NCI-H526 treated with DMSO at 0.1 percent for 48 hours (cell line): ENCODE measurements at places on chromosomes 5 and 9.
A peak's percentile ranks its signal among the peaks of the same experiment; 100 is the strongest.

DNA sequence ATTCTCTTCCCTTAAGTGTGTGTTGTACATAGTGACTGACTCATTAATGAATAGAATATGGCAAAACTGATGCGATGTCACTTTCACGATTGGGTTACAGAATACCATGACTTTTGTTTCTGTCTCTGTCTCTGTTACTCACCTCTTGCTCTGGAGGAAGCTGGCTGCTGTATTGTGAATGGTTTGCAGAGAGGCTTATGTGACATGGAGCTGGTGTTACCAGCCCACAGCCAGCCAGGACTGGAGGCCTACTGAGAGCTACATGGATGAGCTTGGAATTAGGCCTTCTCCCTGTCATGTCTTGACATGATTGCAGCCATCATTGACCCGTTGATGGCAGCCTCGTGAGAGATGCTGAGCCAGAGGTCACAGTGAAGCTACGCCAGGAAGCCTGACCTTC is 161.9 kb downstream of the TAF11L14 start:
- DNase-seq = no peak

DNA sequence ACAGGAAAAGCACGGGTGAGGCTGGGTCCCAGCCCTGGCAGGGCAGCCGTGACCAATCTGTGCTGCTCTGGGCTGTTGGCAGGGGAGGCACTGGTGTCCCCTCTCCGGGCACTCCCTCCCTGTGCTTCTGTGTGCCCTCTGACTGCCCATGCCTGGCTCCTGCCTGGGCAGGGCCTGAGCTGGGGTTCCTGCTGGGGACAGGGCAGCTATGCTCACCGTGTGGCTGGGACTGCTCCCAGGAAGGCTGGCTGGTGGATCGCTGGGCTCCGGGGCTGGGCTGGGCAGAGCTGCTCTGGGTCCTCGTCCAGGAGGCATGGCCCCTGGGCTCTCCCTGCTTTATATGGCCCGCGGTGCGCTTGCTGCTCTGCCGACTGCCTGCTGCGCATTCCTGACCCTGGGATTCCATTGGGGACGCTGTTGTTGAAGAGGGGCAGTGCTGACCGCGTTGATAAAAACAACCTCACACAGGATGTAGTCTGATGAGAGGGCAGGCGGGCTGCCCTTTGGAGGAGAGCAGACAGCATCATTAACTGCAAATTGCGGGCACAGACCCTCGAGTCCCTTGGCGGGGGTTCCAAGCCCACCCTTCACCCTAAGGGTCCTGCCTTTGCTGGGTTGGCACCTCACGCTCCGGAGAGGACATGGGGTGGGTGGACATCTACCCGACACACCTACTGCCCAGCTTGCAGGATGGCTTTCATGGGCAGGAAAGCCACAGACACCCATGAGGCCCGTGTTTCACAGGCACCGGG is 955 bp downstream of the QRFP start:
- no peak for DNase-seq

GRCh38 chr5:86880785-86881492 is 263.2 kb downstream of the COX7C start:
- peak; percentile 65 for DNase-seq

DNA sequence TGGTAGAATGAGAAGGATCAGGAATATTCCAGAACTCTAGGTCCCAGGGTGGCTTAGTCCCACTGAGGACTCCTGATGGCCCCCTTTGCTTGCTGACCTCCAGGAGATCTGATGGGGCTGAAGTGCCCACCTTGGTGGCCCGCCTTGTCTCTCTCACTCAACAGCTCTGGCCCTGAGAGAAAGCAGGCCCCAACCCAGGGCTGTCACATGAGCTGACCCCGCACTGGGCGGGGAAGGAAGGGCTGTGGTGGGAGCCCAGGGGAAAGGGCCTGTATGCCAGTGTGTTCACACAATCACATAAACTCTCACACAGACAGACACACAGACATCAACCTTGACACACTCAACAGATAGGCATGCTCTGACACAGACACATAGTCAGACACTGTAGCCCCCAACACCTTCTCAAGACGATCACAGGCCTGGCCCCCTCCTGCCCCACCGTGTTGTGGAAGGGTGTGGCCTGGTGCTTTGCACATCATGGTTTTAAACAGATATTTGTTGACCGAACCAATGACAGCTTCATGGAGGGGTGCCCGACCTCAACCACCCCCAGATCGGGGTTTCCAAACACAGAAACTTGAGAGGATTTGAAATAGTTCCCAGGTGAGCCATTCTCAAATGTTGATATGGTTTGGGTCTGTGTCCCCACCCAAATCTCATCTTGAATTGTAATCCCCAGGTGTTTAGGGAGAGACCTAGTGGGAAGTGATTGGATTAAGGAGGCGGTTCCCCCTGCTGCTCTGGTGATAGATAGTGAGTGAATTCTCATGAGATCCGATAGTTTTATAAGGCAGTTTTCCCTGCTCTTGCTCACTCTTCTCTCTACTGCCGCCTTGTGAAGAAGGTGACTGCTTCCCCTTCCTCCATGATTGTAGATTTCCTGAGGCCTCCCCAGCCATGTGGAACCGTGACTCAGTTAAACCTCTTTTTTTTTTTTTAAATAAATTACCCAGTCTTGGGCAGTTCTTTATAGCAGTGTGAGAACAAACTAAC is 48.5 kb upstream of the HAND1 start:
- no peak for DNase-seq

- no peak for DNase-seq
Observed at GRCh38 chr5:134708301-134708700, 30.0 kb upstream of the CAMLG start.

DNA sequence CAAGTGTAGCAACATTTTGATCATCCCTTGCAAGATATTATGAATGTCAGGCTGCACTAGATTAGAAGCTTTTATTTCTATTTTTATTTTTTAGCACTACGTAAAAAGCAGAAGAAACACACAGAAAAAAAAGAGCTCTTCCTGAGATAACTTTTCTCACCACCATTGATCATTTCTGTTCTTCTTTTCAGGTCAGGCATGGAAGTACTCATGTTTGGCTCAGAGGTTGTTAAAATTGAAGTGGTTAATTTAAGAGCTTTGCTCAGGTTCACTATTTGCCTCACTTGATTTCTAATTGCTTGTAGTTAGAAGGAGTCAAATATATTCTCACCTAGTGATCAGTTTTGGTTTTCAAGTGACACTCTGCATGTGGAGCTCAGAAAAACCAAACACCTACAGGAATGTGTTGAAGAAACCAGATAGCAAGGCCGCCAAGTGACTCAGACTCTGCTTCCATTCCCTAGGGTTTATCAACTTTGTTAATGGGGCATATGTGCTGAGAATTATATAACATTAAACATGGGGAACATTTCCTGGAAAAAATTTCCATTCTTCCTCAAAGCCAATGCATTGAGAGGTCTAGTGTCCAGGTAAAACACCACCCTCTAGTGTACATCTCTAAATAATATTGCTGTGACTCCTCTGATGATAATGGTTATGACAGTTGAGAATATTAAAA is 679.8 kb downstream of the CETN3 start:
- DNase-seq = no peak

- no peak for DNase-seq
Observed at GRCh38 chr5:168752416-168753190, 173.4 kb upstream of the PANK3 start.

DNA sequence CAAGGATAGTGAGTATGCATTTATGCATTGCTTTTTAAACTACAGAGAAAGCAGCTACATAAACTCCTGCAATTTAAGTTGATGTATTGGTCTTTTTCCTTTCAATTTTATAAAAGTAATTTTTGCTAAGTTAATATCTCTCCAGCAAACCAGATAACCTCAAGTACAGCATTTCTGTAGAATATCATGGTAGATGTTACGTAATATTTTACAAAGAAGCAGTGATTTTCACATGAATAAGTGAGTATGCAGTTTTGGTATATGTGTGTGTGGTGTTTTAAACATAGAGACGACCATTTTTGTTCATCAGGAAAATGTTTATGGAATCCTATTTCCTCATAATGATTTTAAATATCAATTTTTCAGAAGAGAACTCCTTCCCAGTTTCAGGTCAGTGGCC is 118.9 kb downstream of the INSYN2B start:
- no peak for DNase-seq

- DNase-seq = no peak
Observed at GRCh38 chr9:277601-278295, 63.1 kb downstream of the DOCK8 start.

GRCh38 chr9:113594484-113595299 is 131.2 kb downstream of the RGS3 start:
- DNase-seq = no peak

- DNase-seq = no peak
Observed at GRCh38 chr5:95949810-95950209, 11.8 kb downstream of the ELL2 start.

GRCh38 chr9:7402334-7403027 is 397.1 kb downstream of the DMAC1 start:
- no peak for DNase-seq

DNA sequence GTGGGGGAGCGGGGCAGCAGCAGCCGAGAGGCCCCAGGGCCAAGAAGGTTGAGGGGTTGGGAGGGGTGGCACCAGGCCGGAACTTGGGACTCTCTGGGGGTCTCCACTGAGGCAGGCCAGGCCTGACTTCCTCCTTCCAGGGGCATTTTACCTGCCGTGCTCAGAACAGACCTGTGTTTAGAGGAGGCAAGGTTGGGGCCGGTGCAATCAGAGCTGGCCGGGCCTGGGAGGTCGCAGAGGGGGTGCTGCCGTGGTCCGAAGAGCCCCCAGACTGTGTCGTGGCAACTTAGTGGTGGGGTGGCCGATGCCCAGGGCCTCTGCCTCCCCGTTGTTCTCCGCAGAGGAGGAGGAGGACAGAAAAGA is 21.8 kb downstream of the GLT6D1 start:
- DNase-seq = no peak

GRCh38 chr5:128121651-128122050 is 38.1 kb downstream of the SLC12A2 start:
- DNase-seq = no peak

DNA sequence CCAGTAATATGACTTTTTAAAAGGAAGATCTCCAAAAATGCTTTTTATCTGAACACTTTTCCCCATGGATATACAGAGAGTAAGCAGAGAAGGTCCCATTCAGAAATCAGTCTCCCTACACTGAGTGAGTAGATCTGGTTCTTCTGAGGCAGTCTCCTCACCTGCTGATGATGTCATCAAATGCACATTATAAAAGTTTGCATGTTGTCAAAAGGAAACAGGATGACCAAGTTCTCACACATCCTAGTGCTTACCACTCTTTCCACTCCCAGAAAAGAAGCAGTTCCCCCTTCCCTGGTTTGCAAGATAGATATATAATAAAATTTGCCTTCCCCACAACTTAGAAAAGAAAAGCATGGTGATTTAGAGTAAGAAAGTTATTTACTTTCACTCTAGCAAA is 180.5 kb downstream of the RAB3C start:
- DNase-seq = no peak

DNA sequence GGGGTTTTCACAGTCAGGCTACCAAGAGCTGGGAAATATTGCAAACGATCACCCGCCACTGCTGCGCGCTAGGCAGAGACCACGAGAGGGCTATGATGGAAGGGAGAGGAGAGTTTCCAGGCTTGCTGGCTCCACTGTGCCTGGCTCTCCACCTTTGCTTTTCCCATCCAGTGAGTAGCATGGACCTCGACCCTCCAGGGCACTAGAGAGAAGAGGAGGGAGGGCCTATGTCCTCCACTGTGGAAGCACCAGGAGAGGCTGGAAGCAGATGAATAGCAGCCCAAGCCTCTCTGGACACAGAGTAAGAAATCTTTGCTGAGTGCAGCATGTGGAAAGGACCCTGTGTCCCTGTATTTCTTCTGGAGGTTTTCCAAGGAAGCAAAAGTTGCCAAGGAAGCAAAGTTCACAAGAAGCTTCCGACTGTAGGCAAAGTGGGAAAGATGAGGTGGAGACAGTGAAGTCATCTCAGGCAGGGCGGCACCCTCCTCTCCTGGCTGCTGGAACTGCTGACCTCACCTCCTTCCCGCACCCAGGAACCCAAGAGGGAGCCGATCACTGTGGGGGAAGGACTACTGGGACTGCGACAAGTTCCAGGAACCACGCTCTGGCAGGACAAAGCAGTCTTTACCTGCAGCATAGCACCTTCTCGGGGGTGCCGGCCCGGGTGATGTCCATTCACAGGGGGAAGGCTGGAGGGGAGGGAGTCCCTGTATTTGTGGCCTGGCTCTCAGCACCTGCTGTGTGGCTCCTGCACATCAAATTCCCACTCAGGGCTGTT is 79.6 kb downstream of the CSNK1A1 start:
- no peak for DNase-seq

- DNase-seq = no peak
Observed at GRCh38 chr9:136686534-136686793, 793 bp downstream of the AGPAT2 start.
